ENCODE measurements at places on chromosomes 6 and 20.

GRCh38 chr20:5862703-5863039 is 87.7 kb downstream of the TRMT6 start:
- no peak for DNase-seq

DNA sequence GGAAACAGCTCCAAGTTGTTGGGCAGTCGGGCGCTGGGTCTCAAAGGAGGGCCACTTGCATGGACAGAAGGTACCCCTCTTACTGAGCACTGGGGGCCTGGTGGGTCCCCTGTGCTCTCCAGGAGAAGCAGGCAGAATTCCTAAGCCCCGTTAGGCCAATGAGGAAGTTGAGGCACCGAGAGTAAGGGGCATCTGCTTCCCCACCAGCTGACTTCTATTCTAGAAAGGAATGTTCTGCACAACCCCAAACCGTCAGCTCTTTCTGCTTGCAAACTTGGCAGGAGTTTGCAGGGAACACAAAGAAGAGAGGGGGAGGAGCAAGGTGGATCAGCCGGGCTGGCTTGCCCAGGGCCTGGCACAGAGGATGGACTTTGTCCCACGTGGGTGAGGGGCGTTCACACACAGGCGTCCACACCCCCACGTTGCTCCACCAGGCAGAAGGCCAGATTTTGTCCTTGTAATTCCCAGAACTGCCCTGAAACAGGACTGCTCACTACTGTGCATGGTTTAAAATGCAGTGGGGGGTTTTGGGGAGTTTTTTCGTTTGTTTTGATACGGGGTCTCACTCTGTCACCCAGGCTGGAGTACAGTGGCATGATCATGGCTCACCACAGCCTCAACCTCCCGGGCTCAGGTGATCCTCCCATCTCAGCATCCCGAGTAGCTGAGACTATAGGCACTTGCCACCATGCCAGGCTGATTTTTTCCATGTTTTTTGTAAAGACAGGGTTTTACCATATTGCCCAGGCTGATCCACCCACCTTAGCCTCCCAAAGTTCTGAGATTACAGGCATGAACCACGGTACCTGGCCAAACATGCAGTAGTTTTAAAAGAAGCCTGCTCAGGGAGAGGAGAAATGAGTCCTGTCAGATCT is 93.3 kb downstream of the SNX5 start:
- DNase-seq: no peak

DNA sequence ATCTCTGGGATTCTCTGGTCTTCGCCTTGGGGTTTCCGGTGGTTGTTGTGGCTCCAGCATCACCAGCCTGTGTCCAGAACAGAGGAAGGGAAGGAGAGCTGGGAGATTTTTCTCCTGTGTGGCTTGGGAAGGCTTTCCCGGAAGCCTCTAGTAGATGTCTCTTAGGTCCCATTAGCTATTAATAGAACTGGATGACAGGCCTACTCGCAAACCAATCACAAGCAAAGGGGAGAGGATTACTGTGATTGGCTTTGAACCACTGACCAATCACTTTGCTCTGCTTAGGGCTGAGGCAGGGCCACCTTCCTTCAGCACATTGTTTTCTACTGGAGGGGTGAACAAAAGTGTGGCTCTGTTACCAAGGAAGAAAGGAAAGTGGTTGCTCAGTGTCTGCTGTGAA is 203.4 kb upstream of the SULF2 start:
- DNase-seq: no peak

GRCh38 chr6:74753883-74754600 is 451.8 kb downstream of the COL12A1 start:
- DNase-seq: no peak

DNA sequence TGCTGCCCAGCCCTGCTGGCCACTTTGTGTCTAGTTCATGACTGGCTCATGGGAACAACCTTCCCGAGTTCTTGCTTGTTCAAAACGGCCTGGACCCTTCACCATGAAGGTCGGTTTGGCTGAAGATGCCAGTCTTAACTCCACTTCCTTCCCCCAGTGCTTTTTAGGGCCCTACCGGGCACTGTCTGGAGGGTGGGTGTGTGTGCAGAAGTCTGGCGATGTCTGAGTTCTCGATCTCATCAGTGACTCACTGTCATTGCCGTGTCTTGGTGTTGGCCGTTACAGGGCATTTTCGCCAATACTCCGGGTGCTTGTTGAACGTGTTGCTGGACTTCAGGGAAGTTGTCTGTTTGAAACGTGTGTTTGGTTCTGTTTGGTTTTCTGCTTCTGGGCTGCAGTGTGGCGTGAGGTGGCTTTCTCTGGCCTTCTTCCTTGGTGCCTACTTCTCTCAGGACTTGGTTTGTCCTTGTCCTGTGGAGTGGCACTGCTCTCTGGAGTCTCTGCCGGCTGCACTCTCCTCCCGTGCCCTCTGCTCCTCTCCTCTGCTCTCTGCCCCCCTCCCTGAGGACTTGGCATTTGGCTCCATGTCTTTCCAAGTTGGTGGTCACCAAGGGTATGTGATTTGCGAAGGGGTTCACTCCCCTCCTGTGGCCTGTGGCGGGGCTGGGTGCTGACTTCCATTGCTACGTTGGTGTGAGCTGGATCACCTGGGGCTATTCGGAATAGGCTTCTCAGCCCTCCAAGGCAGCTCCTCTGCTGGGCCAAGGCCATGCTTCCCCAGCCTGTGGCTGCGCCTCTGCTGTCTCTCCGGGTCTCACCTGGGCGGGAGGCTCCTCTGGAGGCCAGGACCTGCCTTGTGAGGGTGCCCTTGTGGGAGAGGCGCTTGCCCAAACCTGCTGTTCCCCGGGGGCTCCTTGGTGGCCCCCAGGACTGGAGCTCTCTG is 38.2 kb downstream of the PYGB start:
- DNase-seq: no peak

DNA sequence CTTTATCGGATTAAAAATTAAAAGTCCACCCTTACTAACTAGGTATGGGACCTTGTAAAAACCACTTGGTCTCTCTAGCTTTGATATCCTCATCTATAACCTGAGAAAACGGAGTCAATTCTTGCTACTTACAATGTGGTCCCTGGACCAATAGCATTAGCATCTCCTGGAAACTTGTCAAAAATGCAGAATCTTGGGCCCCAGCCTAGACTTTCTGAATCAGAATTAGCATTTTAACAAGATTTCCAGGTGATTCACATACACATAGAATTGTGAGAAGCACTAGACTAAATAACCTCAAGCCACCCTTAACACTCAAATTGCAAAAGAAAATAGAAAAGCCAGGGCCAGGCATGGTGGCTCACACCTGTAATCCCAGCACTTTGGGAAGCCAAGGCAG is 96.6 kb downstream of the RNGTT start:
- DNase-seq: no peak

- no peak for DNase-seq
These were observed 66.2 kb downstream of the BCAS4 start for GRCh38 chr20:50861012-50861411.

DNA sequence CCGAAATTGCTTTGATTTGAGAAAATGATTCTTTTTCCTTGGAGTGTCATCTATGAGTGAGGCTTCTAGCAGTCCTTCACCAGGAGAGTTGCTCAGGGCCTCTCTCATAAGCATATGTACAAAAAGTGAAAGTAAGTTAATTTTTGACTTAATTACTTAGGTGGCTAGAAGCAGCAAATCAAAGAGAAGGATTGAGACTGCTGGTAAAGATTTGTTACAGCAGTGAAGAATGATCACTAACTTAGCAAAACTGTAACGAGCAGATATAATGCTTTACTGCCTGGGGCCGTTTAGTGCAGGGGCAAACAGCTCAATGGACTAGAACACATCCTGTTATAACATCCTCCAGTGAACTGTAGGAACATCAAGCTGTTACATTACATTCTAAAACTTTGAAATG is 167.8 kb upstream of the RIPOR2 start:
- DNase-seq: no peak

DNA sequence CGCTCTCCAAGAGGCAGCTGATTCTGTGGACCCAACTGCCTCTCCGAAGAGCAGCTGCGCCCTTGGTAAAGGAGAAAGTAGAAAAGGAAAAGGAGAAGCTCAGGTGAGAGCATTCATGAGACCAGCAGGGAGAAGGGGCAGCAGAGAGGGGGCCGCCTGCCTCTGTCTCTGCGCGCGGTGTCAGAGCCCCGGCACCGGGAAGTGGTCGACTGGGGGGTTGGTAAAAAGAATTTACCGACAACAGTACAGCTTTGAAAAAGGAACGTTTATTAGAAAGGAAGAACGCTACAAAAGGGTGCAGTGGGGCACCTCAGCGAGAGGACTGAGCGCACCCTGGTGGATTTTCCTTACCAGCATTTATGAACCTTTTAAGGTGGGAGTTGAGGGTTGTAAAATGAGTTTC is 61.9 kb downstream of the GPR6 start:
- DNase-seq: peak; percentile 31

DNA sequence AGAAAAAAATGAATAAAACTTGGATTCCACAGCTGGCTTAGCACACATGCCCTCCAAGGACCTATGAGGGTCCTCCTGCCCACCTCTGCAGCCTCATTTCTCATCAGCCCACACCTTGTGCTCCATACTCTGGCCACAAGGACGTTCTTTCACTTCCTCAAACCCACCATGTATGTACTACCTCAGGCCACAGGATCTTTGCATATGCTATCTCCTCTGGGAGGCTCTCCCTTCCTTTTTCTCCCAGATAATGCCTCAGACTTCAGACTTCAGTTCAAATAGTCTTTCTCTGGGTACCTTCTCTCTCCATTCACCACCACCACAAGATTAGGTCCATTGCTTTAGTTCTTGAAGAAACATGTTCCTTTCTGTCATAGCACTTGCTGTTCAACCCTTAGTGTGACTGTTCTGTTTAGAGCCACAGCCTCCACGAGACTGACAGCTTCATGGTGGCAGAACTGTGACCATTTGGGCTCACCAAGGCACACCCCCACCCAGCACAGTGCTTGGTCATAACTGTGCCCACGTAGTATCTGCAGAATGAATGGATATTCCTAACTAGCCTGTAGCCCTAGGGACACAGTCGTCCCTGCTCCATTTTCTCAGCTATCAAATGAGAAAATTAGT is 146.7 kb upstream of the LRFN2 start:
- no peak for DNase-seq

- no peak for DNase-seq
These were observed 8.5 kb upstream of the DNMT3B start for GRCh38 chr20:32753731-32754130.

- DNase-seq: no peak
These were observed 107.9 kb downstream of the SCAF8 start for GRCh38 chr6:154841109-154841508.

GRCh38 chr6:117456250-117456649 is 26.2 kb upstream of the DCBLD1 start:
- DNase-seq: no peak

DNA sequence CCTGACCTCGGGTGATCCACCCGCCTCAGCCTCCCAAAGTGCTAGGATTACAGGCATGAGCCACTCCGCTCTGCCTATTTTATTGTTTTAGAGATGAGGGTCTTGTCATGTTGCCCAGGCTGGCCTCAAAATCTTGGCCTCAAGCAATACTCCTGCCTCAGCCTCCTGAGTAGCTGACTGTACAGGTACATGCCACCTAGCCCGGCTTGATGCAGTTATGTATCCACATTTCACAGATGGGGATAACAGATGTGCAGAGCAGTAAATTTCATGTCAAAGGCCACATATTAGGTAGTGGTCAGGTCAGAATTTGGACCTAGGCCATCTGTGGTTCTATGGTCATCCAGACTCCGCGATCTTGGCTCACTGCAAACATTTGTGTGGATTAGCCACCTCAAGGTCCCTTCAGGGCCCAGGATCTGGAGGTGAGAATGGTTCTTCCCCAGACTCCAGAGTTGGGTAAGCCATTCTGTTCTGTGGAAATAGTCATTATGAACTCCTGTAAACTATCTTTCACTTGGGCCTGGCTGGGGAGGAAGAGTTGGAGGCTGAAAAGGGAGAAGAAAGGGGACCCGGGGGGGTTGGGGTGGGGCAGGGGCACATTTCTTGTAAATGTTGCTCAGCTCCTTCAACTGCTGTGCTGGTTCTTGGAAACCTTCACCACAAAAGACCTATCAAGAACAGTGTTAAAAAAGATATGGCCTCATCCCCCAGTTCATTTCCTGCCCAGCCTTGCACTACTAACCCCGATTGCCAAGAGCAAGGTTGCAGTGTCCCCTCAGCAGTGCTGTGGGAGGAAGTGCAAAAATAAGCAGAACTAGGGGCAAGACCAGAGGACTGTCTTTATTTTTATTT is 13.0 kb downstream of the PIM1 start:
- no peak for DNase-seq

GRCh38 chr20:58651559-58651945 is 469 bp downstream of the STX16 start:
- DNase-seq: no peak

DNA sequence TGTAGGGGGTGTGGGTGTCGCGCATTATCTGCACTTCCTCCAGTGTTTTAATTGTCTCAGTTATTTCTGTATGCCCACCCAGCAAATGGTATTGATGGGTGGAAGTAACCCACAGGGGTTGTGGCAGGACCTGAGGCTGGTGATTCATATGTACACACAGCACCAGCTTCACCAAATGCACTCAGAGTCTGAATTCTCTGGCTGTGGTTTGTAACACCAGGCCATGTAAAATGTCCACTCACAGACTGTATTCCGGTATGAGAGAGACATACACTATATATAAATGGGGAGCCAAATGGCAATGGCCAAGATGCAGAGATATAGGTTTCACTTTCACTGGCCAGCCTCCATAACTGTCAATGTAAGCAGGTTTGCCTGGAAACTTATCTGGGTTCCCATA is 76.3 kb upstream of the FBXL4 start:
- DNase-seq: no peak

- no peak for DNase-seq
These were observed 27.4 kb downstream of the MRS2 start for GRCh38 chr6:24430086-24430485.

GRCh38 chr20:32031007-32031958 is 20.8 kb upstream of the HCK start:
- DNase-seq: peak; percentile 55

GRCh38 chr6:84651583-84651982 is 112.8 kb downstream of the TBX18 start:
- no peak for DNase-seq

DNA sequence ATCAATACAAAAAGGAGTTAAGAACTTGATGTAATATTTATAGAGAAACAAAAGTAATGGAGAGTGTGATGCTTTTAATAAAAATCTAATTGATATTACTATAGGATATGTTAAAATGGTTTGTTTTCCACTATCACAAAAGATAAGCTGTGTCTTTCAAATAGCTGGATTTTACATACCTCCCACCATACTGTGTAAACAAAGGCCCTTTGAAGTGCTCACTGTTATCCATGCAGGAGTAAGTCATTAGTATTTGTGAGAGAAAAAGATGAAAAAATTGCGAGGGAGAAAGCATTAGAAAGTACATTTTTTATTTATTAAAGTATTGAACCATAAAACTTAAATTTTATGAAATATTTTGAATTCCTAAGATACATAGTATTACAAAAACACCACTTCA is 733.0 kb downstream of the GRIK2 start:
- DNase-seq: no peak

- no peak for DNase-seq
These were observed 2.4 kb downstream of the KIF13A start for GRCh38 chr6:17984812-17985670.

GRCh38 chr20:51769976-51770615 is 1.9 kb upstream of the ATP9A start:
- no peak for DNase-seq

- no peak for DNase-seq
These were observed 273.6 kb upstream of the SUPT3H start for GRCh38 chr6:45651301-45651700.

GRCh38 chr20:5719861-5720403 is 30.3 kb upstream of the SHLD1 start:
- DNase-seq: no peak

Data from activated naive CD4-positive, alpha-beta T cell (primary cell).